ENCODE measurements at places on chromosomes 16 and 17. TPM values are rescaled to one million over a fixed set of nuclear protein-coding genes. Genes with fewer than 3 reads are reported as not detected.

ASPA gene
- total RNA-seq = 9.7 TPM

METTL2A gene
- total RNA-seq = 7.2 TPM

GP1BA gene
- not detected for total RNA-seq

FBXW10 gene
- total RNA-seq = not detected

Measured in fibroblast of the aortic adventitia (primary cell).